ENCODE measurements at places on chromosomes 7 and 10.
A peak's percentile ranks its signal among the peaks of the same experiment; 100 is the strongest.

DNA sequence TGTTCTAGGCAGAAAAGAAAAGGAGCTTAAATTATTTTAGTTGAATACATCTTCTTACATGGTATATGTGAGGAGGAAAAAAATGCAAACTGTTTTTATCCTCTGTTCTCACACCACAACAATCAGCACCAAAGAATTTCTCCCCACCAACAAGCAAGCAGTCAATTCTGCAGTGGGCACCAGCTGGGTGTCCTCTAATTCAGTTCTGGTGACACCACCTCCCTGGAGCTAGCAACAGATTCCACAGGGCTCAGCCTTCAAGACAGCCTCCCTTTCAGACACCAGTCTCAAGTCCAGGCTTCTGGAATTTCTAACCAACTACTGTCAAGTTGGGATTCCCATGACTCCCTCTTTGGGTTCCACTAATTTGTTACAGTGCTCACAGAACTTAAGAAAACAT is 490.2 kb upstream of the IGFBP3 start:
- no peak for DNase-seq

DNA sequence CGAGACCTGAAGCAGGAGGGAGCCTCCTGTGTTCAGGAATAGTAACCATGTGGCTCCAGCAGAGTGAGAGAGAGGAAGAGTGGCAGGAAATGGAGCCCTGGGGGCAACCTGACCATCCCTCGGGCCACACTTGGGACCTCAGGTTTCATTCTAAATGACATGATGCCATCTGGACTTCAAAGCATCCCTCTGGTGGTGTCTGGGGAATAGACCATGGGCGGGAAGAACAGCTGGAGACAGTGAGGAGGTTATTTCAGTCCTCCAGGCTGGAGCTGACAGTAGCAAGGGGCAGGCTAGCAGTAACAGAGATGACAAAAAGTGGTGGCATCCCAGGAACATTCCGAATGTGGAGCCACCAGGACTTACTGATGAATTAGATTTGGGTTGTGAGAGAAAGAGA is 44.8 kb downstream of the AKR1B1 start:
- DNase-seq = no peak

DNA sequence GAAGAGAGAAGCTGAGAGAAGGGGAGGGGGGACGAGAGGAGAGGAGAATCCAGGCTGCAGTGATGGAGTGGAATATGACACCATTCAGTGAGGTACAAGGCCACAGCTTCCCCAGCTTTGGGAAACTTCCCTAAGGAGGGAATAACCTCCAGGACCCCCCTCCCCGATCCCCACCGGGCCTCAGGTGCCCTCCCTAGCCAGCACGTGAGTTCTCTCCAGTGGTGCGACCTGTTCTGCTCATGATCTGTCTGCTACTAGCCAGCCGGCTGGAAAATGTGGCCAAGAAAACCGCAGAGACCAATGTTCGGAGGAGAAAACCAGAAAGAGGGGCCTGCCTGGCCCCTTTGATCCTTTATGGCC is 39.9 kb upstream of the AGK start:
- DNase-seq = no peak

- no peak for DNase-seq
Measured at GRCh38 chr10:76583711-76584161, 1053.9 kb downstream of the KCNMA1 start.

DNA sequence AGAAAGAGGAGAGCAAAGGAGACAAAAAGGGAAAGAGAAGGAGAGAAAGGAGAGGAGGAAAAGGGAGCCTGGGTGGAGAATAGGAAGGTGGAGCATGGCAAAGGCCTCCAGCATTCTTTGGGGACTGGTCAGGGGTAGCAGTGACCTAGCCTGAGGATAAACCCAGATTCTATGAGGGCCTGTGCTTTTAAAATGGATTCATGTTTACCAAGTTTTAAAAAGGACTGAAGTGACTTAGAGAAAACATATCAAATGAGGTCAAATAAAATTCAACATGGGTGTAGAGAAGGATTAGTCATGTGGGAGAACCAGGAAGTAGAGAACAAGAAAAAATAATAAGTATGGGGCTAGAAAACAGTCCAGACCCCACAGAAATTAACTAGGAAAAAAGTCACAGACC is 20.7 kb downstream of the CREB3L2 start:
- no peak for DNase-seq

- DNase-seq = no peak
Measured at GRCh38 chr10:102408728-102409603, 9.6 kb downstream of the PSD start.

- no peak for DNase-seq
Measured at GRCh38 chr7:136997735-136998134, 129.3 kb downstream of the CHRM2 start.

DNA sequence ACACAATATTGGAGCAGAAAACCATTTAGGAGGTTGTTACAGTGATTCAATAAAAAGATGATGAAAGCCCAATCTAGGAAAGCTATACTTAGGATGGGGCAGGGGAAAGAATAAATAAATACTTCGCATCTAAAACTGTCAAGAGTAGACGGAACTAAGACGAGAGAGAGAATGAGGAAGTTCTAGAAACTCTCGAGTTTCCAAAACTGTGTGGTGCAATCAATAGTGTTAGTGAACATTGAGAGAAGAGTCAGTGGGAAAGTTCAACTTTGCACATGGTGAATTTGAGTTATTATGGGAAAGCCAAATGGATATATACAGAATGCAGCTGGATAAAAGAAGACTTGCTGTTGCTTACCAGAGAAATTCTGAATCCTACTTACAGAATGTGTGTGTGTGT is 133.8 kb upstream of the MEOX2 start:
- no peak for DNase-seq

DNA sequence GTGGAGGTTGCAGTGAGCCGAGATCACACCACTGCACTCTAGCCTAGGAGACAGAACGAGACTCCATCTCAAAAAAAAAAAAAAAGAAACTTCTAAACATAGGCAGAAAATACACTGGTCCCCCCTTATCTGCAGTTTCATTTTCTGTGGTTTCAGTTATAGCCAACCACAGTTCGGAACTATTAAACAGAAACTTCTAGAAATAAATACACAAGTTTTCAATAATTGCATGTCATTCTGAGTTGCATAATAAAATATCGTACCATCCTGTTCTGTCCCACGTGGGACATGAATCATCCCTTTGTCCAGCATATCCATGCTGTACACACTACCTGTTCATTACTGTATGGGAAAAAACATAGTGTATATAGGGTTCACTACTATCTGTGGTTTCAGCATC is 8.0 kb downstream of the XRCC2 start:
- DNase-seq = no peak

DNA sequence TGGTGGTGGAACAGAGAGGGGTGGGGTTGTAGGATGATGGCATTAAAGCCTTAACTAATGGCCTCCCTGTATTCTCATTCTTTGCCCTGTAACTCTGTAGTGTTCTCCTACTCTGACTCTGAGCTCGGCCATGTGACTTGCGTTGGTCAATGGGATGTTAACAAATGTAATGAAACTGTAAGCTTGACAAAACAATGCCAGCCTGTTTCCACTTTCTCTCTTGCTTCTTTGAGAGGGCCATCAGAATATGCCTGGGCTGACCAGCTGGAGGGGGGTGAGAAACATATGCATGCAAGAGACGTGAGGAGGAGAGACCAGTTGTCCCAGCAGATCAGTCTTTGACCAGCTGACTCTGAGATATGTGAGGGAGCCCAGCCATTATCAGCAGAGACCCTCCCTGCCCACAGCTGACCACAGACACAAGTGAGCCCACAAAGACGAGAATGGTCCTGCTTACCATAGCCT is 100.6 kb downstream of the ICA1 start:
- no peak for DNase-seq

- no peak for DNase-seq
Measured at GRCh38 chr7:4525884-4526283, 156.2 kb upstream of the FOXK1 start.

DNA sequence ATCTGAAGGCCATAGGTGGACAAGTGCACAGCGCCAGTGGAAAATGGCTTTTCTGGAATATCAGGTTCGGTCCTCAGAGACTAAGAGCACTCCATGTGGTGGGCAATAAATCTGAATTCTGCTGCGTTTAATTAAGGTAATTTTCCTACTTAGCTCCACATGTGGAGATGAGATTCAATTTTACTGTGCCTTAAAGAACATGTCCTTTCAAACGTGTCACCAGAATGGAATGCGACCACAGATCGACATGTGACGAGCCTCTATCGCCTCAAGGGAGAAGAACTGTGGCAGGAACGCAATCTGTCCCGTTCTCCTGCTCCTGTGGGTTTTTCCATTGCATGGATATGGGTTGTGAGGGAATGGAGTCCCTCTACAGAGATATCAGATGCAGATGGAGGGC is 205.3 kb upstream of the ZNF32 start:
- no peak for DNase-seq

- DNase-seq = no peak
Measured at GRCh38 chr7:50085344-50085743, 7.7 kb downstream of the ZPBP start.

DNA sequence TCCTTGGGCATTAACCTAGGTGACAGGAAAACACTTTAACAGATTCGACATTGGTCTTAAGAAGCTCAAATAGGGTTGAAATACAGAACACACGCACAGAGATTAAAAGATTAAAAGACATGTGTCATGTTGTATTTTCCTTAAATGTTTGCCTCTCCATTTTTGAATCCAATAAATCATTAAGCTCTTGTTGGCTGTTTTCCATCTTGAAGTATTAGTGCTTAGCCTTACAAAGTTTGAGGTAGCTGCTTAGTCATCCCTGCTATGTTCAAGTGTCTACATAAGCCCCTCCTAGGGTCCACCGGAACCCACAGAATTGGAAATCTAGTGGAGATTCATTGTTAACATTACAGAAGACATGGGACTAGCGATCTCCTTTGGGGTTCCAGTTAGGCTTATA is 12.7 kb upstream of the GJD4 start:
- no peak for DNase-seq

- peak; percentile 22 for DNase-seq
Measured at GRCh38 chr10:23412223-23412622, 26.7 kb upstream of the OTUD1 start.

- no peak for DNase-seq
Measured at GRCh38 chr10:32189400-32190084, 133.3 kb upstream of the KIF5B start.

DNA sequence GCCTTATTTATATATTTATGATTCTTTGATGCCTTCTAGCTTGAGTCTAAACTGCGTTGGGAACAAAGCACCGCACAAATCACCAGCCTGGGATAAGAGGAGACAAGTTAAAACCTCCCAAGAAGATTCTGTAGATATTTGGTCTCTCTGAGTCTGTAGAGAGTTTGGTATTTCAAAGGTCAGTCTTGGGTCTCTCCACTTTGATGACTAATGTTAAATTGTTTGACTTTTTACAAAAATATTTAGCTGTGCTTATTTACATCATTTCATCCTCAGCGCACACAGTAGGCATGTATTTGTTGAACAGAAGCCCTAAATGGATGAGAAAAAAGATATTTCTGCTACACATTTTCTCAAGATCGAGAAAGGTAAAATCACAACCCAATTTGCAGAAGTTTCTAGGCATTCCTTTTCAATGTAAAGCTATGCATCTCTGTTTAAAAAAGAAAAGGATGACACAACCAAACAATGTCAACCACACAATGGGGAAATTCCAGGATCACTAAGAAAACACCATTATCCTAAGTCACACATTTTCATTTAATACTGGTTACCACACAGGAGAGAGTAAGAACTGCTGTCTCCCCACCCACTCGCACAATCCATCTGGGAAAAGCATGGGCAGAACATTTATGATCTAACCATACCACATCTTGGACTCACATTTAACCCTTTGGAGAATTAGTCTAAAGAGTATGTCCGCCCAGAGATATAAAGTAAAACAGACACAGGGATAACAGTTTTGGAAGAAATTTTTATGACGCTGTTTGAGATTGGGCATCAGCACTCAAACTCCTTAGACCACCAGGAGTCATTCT is 4.4 kb downstream of the CDK6 start:
- no peak for DNase-seq

DNA sequence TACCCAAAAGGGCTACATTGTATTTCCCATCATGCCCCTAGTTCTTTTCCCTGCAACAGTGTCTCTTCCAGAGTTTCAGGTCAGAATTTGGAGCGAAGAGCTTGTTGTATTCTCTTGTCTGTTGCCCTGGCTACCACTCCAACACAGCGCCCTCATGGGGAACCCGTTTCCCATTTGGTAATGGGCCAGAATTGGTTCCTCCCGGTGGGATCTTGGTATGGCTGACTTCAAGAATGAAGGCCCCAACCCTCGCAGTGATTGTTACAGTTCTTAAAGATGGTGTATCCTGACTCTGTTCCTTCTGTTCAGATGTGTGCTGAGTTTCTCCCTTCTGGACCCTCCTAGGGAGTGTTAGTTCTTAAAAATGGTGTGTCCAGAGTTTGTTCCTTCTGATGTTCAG is 110.5 kb upstream of the ZNF32 start:
- no peak for DNase-seq

GRCh38 chr10:128254476-128254875 is 128.3 kb upstream of the MKI67 start:
- DNase-seq = no peak

DNA sequence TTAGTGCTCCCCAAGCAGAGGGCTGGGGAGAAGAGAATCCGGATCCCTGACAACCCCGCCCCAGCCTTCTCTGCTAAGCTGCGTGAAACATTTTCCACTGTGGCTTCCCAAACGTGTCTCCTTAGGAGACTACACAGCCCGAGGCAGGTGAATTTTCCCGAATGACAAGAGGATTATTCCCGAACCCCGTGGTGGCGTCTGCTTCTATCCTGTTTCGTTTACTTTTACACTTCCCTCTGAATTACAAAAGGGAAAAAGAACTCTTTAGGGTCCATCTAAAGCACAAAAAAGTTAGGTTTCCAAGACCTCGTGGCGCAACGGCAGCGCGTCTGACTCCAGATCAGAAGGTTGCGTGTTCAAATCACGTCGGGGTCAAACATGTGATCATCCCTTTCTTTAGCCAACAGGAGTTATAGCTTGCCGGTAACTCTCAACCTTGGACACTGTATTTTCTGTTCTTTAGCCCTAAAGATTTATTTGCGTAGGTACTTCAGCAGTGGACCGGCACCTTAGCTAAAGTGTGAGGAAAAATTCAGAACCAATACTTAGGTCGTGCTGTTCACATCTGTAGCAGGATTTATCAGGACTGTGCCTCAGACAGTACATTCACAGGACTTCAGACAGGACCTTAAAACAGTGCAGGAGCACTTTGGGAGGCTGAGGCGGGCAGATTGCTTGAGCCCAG is 3.2 kb upstream of the ZNF789 start:
- no peak for DNase-seq

- no peak for DNase-seq
Measured at GRCh38 chr10:61742812-61743211, 80.1 kb downstream of the CABCOCO1 start.

GRCh38 chr7:116571037-116571436 is 46.2 kb downstream of the CAV1 start:
- DNase-seq = no peak

GRCh38 chr7:45888993-45889366 is 692 bp downstream of the IGFBP1 start:
- no peak for DNase-seq

DNA sequence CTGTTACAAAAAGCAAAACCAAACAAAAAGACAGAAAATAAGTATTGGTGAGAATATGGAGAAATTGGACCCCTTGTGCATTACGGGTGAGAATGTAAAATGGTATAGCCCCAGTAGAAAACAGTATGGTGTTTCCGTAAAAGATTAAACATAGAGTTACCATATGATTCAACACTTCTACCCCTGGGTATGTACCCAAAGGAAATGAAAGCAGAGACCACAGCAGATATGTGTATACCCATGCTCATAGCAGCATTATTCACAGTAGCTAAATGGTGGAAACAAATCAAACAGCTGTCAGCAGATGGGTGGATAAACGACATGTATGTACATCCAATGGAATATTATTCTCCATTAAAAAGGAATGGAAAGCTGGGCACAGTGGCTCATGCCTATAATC is 42.4 kb downstream of the STARD3NL start:
- DNase-seq = no peak
